ENCODE measurements at places on chromosomes 2 and 18.

GRCh38 chr2:74577448-74577847 lies 22.9 kb downstream of the DOK1 start:
- peak; percentile 84 for DNase-seq

DNA sequence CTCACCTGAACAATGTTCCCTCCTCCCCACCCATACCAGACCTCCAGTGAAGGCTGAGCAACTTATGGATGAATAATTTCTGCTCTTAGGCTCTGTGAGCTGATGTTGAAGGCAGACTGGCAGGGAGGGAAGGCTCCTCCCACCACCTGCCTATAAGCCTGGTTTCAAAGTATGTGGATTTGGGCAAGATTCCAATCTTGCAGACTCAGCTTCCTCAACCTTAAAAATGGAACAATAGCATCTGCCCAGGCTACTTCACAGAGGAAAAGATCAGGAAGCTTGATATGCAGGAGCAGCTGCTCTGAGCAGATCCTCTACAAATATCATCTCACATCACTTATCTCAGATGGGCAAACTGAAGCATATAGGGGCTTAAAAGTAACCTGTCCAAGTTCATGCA lies 112.2 kb downstream of the ZFP36L2 start:
- DNase-seq = peak; percentile 31

- DNase-seq = no peak
Measured at GRCh38 chr2:168237741-168238140, 9.7 kb downstream of the STK39 start.

DNA sequence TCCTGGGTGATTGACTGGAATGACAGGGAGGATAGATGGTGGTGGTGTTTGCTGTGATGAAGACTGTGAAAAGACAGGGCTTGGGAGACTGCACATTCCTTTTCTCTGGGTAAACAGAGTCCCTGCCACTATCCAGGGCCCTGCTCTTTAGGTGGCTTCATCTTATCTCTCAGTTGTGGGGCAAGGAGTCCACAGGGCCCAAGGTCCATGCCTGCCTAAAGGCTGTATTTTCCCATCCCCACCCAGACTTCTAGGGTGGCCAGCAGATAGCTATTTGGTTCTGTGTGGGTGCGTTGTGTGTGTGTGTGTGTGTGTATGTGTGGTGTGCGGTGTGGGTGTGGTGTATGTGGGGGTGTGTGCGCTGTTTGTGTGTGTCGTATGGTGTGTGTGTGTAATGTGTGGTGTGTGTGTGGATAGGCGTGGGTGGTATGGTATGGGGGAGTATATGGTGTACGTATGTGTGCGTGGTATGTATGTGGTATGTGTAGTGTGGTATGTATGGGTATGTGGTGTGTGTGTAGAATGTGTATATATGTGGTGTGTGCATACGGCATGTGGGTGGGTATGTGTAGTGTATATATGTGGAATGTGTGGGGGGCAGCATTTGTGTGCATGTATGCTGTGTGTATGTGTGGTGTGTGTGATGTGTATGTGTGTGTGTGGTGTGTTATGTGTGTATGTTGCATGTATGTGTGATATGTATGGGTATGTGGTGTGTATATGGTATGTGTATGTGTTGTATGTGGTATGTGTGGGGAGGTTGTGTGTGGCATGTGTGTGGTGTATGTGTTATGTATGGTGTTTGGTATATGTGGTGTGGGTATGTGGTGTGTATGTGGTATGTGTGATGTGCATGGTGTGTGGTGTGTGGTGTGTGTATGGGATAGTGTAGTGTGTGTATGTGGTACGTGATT lies 10.5 kb upstream of the XRCC5 start:
- DNase-seq = no peak

DNA sequence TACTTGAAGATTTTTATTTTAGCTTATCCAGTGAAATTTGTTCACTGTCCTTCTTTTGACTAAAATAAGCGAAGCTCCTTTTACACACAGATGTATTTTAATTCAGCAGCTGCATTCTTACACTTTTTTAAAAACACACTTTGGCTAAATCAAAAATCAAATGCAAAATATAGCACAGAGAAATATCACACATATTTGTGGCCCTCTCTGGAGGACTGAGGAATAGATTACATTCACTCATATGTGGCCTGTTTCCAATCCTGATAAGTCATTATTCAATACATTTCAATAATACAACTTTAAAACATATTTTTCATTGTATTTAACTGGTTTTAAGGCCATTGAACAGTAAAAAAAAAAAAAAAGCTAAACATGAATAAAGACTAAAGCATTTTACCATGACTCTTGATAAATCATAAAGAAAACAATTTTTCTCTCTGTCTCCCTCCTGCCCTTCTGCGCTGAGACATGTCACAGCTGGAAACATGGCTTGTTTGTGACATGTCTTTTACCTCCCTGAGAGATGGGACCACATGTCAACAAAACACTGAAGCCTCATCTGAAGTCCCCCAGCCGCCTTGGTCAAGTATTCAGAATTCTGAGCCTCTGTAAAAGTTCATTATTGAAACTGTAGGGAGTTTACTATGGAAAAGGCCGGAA lies 221.0 kb downstream of the ZNF407 start:
- no peak for DNase-seq

GRCh38 chr18:7358989-7359726 lies 128.3 kb downstream of the LRRC30 start:
- DNase-seq = no peak

GRCh38 chr18:42950732-42951131 lies 164.8 kb downstream of the RIT2 start:
- DNase-seq = no peak

DNA sequence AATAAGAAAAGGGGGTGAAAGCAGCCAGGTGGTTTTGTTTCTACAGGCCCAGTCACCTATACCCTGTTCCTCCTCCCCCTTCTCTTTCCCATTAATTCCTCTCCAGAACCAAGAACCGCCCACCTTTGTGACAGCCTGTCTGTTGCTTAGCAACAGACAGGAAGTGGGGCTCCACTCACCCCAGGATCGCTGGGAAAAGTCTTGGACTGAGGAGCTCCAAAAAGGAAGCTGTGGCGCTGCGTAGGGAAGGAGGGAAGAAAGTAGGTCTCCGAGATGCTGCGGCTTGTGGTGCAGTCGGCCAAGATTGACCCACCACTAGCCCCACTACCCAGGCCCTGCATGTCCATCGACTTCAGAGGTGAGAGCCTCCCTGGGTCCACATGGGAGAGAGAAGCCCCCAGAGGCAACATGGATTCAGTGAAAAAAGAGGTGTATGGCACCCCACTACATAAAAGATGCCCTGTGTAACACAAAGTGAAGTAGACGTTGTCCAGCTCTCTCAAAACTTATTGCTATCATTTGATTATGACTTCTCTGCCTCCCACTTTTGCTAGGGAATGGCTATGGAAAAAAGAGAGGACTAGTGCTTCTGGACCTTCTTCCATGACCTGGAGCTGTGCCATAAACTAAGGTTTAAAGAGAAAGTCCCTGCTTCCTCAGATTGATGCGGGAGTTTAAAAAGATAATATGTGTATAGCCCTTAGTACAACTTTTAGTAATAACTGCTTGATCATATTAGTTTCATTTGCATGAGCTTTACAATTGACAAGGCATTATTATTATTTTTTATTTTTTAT lies at the start of gene FER1L5:
TSS of gene FER1L5 (plus strand) at position 201 of the 797 bp plus-strand sequence. CDS start at position 274, 73 bp downstream.
- DNase-seq = no peak

- DNase-seq = peak; percentile 65
Measured at GRCh38 chr2:190344276-190344827, 963 bp downstream of the INPP1 start.

Data from hematopoietic multipotent progenitor cell treated with erythropoietin and hydrocortisone succinate and interleukin-3 and kit ligand, for 4 days (in vitro differentiated cells).